Activated naive CD4-positive, alpha-beta T cell treated with Interleukin-2 at 50 U/mL for 16 hours (primary cell): ENCODE measurements at places on chromosomes 11 and 22.

DNA sequence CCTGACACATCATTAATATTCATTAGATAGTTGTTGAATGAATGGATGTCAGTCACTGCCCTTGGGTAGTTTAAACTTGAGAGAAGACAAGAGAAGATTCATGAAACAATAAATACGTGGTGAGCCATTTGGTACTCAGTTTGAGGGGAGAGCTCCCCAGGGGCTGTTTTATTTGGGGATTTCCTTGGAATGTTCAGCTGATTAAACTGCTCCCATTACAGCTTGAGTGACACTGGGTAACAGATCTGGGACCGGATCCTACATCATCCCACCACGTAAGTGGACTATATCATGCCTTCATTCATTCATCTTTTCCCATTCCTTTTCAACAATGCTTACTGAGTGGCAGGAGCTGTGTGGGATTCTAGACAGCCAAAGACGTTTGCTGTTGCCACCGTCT lies 162.0 kb downstream of the FAT3 start:
- DNase-seq, result no peak

DNA sequence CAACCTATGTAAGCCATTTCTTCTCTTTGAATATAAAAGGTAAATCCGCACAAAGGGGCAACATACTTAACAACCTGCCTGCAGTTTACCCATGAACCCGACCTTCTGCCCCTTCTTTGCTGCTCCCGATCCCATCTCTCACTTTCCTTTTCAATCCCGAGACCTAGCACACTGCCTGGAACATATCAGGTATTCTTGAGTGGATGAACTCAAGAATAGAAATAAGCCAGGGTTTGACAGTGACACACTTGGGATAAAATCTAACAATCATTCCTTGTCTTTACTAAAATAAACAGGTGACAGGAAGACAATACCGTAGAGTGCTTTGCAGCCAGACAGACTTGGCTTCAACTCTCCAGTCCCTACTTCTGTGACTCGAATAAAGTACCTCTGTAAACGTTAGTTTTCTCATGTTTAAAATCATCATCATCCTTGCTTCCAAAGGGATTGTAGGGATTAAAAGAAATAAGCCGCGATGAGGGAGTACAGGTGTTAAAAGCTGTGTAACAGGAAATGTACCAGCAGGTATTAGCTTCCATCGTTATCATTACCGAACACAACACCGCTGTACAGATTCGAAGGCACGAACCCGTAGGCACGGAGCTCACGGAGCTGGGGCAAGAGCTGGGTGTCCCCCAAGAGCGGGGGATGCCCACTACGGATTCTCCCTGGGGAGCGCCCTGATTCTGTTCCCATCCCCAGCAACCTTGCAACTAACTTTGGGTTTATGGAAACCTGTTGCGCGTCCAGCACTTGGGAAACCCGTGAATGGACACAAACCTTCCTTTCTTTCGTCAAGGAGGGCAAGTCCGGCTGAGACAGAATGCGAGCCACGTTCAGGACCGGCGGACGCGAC lies 720 bp downstream of the UFD1 start:
- peak; percentile 21 for DNase-seq

GRCh38 chr11:3218483-3219280 lies at the start of gene MRGPRG:
Gene MRGPRG, minus strand, starts transcription at chr11:3218813. Its CDS starts 0 bp downstream, at chr11:3218813.
- no peak for DNase-seq

- no peak for DNase-seq
Measured at GRCh38 chr11:62195945-62196344, 5.9 kb downstream of the SCGB1D1 start.

GRCh38 chr22:17916226-17916889 lies 108.0 kb downstream of the MICAL3 start:
- DNase-seq, result no peak

DNA sequence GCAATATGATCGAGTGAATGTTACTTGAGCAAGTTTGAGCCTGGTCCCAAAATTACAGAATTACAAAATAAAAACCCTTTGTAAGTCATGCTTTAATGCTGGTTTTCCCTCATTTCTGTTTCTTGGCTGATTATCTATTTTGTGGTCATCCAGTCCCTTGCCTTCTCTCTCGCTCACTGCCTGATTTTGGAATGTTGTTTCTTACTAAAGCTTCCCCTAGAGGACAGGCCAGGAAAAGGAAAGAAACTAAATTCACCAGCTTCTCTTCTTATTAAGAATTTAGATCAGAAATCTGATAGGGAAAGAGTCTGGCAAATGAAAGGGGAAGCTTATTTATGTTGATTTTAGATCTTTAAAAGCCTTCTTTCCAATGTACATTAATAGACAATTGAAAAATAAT lies 16.6 kb upstream of the BDNF start:
- no peak for DNase-seq

- DNase-seq, result no peak
Measured at GRCh38 chr11:29093416-29094120, 923.3 kb downstream of the KCNA4 start.

- no peak for DNase-seq
Measured at GRCh38 chr22:22920104-22920654, 32.6 kb downstream of the IGLL5 start.

- DNase-seq, result peak; percentile 18
Measured at GRCh38 chr22:45254789-45255278, 14.1 kb upstream of the KIAA0930 start.

DNA sequence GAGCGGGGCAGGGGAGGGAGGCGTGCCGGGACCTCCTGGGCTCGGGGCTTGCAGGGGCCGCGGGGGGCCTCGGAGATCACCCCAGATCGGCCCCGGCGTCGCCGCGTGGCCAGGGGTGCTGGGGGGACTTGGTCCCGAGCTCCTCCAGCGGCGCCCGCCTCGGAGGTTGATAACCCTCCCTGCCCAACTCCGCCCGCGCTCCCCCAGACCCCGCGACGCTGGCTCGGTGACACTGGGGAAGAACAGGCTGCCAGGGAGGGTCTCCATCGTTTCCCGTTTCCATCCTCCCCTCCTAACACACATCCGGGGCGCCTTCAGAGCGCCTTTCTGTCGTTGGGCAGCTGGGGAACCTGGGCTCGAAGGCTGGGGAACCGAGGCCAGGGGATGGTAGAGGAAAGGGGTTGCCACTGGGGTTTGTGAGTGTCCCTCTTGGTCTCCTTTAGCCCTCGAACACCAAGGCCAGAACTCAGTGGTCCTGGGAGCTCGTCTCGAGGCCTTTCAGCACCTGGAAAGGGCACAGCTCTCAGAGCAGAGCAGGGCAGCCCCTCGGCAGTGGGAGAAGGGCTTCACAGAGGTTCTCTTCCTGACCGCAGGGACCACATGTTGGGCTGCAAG lies 431 bp downstream of the SLC37A2 start:
- DNase-seq, result no peak
